BE2C (cell line): ENCODE measurements at places on chromosomes 16 and 17.

- DNase-seq, result no peak
Observed at GRCh38 chr16:68900009-68900408, 56.7 kb downstream of the TANGO6 start.

GRCh38 chr16:86297866-86298757, 212.2 kb upstream of the FOXF1 start:
- DNase-seq, result no peak

GRCh38 chr16:26457095-26457494, 609.6 kb upstream of the C16orf82 start:
- DNase-seq, result no peak

GRCh38 chr16:86824751-86825296, 246.5 kb downstream of the FOXL1 start:
- DNase-seq, result no peak

DNA sequence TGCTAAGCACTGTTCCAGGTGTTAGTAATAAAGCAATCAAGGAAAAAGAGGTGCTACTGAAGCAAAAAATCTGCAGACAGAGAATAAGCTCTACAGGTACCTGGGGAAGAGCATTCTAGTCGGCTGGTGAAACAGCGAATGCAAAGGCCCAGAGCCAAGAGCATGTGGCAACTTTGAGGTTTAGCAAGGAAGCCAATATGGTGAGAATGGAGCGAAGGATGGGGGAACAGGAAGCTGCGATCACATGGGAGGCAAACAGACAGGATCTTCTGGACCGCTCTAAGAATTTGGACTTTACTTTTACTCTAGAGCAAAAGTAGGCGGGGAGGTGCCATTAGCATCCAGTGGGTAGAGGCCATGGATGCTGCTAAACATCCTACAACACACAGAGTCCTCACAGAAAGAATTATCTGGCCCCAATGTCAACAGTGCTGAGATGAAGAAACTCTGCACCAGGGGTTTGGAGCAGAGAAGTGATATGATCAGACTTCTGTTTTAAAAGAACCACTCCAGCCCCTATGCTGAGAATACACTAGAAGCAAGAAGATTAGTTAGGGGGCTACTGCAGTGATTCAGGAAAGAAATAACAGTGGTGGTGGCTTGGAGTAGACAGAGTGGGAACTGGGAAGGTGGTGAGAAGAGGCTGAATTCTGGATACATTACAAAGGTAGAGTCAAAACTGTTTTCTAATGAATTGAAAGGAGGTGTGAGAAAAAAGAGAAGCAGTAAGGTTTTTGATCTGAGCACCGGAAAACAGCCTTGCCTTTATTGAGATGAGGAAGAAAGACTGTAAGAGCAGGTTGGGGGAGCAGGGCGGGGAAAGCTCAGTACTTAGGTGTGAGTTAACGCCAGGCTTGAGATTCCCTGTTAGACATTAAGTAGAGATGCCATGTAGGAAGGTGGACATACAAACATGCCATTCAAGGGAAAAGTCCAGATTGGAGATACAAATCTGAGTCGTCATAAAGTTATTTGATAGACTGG, 11.0 kb downstream of the EFTUD2 start:
- DNase-seq, result no peak

DNA sequence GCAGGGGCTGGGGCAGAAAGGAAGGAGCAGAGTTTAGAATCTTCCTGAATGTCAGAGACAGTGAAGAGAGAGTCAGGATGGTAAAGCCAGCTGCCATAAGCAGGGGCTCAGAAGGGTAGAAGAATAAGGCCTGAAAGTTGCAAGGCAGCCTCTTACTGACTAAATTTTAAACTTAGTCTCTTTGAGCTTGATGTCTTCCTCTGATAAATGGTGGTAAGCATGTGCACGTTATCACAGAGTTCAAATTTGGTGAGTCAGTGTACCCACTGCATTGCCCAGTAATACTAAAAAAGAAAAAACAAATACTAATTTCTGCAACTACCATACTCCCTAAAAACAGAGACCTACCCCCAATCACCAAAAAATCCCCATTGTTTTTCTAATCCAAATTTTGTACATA, 45.2 kb downstream of the SIAH1 start:
- DNase-seq, result no peak

- DNase-seq, result no peak
Observed at GRCh38 chr17:13047011-13047606, 29.3 kb upstream of the ELAC2 start.

DNA sequence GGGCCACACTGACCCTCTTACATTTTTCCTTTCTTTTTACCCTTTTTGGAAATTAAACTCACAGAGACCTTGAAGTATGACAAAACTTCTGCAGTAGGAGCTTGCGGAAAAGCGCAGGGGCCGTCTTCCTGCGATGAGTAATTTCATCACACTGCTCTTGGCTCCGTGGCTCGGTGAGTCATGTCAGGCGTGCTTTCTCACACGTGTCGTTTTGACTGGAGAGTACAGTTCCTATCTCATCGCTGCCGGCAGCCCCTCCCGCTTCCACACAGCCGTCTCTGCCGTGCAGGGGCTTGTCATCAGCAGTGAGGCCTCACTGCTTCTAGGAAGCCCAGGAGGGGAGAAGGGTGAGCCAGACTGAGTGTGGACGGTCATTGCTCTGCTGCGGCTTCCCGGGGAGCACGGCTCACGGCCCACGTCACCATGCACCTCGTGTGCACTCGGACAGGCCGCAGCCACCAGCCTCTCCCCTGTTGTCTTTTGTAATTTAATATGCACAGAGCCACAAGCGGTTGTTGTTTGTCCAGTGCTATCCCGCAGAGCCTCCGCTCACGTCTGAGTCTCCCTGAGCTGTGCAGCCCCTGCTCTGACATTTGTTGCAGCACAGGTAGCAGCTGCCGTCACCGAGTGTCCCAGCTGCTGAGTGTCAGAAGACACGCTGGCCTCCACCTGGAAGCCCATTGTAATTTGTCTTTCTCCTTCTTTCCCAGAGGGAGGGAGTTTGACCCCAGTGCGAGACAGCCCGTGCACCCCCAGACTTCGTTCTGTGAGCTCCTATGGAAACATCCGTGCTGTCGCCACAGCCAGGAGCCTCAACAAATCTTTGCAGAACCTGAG, 99.4 kb upstream of the CHMP6 start:
- DNase-seq, result peak; percentile 85

DNA sequence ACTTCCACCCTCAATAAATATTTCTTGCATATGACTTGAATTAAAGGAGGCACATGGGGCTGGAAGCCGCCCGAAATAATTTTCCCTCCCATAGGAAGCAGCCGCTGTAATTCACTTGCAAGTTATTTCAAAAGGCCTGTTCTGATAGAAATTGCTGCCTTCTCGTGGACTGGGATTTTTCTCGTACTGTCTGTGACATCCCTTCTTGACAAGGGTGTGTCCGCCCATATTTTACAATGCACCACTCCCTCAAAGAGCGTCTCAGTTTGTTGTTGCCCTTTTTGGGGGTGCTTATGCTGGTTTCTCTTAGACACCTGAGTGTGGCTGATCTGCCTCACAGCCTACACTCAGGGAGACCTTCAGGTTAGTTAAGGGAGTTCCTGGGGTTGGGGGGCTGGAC, 160.0 kb downstream of the MSI2 start:
- DNase-seq, result no peak

DNA sequence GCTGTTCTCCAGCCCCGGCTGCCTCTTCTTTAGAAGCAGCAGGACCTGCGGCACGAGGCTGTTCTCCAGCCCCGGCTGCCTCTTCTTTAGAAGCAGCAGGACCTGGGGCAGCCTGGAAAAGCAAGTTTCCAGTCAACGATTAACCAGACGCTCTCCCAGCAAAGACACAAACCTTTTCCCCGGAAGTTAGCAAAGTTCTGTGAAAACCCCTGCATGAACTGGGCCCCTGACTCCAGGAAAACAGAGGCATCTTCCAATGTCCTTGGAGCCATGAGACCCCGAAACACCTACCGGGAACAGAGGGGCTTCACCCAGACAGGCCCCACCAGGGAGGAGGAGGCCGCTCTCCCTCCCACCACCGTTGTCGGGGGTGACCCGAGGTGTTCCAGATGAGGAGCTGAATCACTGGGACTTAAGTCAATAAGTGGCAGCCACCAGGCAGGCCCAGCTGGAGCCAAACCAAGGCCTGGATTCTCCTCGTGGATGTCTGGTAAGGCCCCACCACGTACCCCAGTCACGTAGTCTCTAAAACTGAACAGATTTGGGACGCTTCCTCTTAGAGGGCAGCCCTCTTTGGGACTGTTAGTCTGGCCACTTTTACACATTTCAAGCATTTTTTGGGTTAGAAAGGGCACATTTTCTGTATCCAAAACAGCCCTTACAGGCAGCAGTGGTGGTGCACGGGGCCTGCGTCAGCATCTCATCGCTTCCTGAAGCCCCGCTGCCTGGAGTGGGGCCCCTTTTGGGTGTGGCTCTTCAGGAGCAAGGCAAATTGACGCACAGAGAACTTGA, at the start of gene RPH3AL:
Gene RPH3AL (minus strand): TSS at position 387 of the 792 bp plus-strand sequence. CDS start 25,264 bp downstream, outside the sequence.
- DNase-seq, result peak; percentile 25
